ENCODE measurements at places on chromosomes 3 and 15. TPM values are rescaled to one million over a fixed set of nuclear protein-coding genes. Genes with fewer than 3 reads are reported as not detected.

Gene TICRR
- under 0.01 TPM for total RNA-seq

Gene MME
- 3.4 TPM for total RNA-seq

Gene CFAP20DC
- 0.33 TPM for total RNA-seq

- DNase-seq: no peak
These were observed 140.7 kb downstream of the KLF13 start for GRCh38 chr15:31467361-31467760.

GRCh38 chr15:80710635-80711554, 15.8 kb downstream of the ABHD17C start:
- no peak for DNase-seq

GRCh38 chr3:148223266-148223665, 474.4 kb upstream of the AGTR1 start:
- DNase-seq: no peak

GRCh38 chr15:85100186-85100937, 118.7 kb downstream of the PDE8A start:
- no peak for DNase-seq

DNA sequence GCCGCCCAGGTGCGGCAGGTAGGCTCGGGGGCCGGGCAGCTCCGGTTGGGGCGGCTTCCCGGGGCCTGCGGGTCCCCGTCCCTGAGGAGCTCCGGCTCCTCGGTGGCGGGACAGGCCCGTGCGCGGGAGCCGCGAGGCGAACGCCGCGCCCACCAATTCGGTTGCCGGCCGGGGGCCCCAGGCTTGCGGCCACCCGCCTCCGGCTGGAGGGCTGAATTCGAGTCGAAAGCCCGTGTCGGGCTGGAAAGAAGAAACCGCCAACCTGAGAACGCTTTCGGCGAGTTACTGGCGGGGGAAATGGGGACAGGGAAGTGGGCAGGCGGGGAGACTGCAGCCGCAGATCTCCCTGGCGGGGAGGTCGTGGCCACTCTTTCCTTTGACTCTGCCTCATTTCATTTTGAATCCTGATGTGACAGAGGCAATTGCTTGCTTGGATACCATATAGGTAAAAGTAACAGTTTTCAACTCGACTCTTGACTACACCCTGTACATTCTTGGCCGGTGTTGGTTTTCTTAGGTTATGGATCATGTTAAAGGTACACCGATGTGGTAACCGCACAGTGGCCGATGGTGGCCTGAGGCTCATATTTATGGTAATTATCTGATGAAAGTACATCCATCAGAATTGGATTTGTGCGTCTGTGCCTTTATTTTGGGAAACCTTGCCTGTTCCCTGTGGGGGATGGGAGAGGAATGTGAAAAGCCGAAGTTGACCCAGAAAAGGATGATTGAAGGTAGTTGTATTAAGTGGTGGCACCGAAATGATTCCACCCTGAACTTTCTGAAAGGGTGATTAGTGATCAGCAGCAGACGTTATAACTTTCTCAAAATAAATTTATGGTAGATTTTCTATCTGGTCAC, 1.7 kb downstream of the B3GNT5 start:
- peak; percentile 35 for DNase-seq
